ENCODE measurements at places on chromosomes 3 and 15.

DNA sequence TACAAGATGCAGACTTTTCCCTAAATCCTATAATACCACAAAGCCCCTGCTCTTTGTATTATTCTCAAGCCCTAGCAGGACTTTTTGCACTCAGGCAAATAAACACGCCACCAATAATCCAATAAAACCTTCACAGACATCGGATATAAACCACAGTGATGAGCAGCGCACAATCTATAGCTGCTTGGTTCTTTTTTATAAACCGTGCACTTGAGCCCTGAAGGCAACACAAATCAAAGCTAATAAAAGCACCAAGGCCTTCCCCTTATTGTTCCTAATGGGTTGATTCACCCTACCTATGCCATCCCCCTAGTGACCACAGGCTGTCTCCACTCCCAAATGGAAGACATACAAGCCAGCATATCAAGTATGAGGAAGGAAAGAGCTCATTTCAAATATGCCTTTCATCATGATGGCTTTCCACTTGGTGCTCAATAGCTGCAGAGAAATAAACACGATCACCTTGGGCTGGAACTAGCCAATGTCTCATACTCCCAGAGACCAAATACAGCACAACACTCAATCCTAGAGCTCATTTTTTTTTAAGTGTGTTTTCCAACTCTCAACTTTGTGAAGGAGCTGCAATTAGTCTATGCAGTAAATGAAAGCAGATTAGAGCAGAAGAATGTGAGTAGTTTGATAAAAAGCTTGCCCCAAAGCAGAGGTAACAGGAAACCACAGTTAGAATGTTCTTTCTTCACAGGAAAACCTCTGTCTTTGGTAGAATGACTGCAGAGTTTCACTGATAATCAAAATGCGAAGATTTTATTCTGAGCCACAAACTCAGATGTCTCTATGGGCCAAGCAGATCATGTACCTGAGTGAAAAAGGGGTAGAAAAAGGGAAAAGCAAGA, 573.9 kb downstream of the AGBL1 start:
- DNase-seq = peak; percentile 70

DNA sequence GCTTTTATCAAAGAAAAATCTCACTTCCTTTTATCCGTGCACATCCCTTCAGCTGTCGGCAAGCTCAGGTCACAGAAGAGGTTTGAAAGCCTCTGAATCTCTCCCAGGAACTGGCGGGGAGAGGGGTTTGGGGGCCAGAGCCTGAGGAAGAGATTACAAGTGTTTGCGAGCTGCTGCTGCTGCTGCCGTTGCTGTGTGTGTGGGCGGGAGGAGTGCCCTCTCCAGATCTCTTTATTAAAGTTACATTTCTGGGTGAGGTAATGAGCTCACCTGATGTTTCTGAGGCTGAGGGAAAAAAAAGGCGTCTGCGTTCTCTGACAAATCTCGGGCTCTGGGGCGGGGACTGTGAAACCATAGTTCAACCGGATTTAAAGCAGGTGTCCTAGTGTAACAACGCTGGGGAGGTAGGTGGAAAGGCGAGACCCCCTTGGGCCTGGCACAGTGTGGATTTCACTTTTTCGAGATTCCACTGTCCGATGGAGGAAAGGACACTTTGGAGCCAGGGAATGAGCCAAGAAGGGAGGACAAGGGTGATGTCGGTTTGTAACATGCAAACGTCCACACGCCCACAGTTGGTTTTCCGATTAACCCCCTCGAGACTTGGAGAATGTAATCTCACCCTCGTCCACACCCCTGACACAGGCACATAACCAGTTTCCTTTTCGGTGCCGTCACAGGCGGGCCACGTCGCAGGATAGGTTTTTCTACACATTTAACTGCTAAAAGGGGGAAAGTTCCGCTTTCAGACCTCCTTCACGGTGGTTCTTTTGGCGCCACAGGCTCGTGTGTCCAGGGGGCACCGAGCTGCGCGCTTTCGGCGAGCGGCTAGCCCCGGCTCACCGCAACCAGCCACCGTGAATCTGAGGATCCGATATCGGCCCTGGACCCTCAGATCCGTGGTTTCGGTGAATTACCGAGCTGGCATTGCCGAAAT, 2.1 kb downstream of the ALCAM start:
- peak; percentile 87 for DNase-seq

- DNase-seq = no peak
Observed at GRCh38 chr3:859135-859534, 233.7 kb upstream of the CNTN6 start.

GRCh38 chr3:188440340-188440972, 286.5 kb downstream of the LPP start:
- no peak for DNase-seq

DNA sequence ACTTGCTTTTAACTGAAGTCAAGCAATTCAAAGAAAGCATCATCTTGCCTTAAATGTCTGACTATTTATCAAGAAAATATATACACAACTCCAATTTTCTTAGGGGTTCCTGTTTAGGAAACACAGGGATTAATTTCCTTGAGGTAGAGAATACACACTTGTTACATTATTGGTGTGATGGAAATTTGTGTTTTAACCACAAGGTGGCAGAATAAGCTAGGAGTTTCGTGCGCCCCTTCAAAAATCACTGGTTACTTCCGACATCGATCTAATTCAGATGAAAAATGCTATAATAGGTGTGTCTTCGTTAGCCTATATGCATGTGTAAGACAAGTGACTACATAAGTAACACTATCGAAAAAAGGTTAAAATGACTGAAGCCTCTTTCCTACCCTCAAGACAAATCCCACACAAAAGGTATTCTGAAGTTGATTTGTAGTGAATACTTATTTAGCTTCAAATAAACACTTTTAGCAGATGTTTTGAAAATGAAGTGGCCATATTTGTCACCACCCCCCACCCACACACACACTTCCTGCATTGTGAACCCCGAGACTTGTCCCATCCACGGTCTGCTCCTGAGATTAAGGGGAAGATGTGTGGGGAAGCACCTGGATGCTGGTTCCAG, 246.5 kb downstream of the ROBO1 start:
- peak; percentile 35 for DNase-seq

GRCh38 chr15:74768099-74768770, 13.6 kb upstream of the CSK start:
- DNase-seq = no peak

DNA sequence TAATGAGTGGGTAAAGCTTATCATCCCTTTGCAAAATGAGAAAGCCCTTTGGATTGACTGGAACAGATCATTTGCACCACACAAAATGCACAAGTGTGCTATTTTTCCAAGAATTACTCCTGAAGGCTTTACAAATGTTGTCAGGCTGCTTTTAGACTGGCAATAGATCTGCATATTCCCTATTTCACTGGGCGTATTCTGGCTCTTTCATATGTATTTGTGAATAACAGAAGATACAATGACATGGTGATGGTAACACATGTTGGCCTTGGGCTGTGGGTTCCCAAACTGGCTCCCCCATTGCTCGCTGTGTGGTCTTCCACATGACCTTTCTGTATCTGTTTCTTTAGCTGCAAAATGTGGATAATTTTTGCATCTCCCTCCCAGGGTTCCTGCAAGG, 303.4 kb upstream of the CHRM5 start:
- DNase-seq = no peak

GRCh38 chr3:15332405-15333098, at the start of gene SH3BP5:
Gene SH3BP5 (minus strand): TSS chr3:15332586. CDS start chr3:15332408, 178 bp downstream.
- DNase-seq = peak; percentile 75

GRCh38 chr3:68515237-68515636, 417.1 kb downstream of the TAFA4 start:
- DNase-seq = no peak

DNA sequence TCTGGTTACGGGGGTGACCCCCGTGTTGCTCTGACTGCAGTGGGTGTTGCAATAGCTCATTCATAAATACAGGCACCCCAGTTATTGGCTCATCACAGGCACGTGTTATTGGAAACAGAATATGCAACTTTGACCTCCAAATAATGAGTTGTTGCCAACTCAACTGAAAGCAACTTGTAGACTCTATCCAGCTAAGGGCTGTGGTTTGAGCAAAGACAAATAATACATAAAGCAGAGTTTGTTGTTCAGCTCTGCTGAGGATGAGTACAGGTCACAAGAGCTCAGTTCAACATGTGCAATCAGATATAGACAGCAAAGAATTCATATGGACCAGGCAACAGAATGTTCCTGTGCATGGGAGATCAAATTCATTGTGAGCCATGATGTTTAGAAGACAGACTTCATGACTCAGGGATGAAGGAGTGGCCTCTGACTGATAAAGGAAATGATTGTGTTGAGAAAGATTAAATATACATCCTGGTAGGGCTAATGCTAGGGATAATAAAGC, 87.6 kb upstream of the LRIG1 start:
- DNase-seq = no peak

- DNase-seq = no peak
Observed at GRCh38 chr15:66734961-66735908, 33.2 kb downstream of the SMAD6 start.

DNA sequence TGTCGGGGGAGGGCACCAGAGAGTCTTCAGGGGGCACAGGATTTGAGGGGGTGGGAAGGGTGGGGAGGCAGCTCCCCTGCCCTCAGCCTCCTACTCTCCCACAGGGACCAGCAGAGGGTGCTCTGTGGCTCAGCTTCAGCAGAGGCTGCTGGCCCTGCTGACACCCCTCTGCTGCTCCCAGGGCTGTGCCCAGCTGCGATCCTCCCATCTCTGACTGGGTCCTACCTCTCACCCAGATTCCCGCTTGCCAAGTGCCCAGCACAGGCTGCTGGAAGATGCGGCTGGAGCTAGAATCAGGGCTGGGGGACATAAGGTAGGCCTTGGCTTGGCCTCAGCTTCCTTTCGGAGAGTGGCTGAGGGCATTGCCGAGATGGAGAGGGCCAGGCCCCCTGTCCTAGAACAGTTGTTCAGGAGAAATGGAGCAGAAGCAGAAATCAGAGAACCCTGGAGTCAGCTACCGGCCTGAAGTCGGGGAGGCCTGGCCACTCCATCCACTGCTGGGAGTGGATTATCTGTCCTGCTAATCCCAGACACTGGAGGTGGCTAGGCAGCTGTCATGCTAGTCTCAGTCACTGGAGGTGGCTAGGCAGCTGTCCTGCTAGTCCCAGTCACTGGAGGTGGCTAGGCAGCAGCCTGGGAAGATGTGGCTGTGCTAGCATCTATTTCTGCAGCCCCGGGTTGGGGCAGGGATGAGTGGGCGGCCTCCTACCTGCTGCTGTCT, 3.9 kb downstream of the GRM2 start:
- no peak for DNase-seq

DNA sequence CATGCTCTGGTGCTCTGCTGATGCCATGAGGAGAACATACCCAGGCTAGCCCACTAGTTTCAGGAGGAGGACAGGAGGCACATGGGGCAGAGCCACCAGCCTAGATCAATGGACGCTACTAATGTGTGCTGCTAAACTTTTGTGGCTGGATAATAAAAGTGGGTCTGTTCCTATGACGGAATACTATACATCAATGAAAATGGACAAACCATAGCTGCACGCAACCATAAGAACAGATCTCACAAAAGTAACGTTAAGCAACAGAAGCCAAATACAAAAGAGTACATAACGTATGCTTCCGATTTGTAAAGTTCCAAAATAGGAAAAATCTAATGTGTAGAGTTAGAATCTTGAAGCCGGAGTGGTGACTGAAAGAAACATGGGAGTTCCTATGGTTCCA, 11.5 kb downstream of the B4GALT4 start:
- no peak for DNase-seq

DNA sequence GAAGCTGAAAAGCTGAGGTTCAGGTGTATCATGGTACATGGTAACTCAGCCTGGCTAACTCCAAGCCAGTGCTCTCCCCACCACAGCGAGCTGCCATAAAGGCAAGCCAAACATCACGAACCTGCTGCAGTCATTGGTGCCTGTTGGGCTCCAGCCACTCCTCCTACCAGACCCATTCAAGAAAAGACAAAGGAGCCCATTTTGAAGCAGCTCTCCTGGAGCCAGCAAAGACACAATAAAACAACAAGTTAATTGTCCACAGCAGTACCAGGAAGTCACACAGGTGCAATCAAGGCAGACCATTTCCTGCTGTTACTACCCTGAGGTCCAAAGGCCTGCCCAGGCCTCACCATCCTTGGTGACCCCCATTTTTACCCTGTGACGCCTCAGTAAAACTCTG, 77.6 kb downstream of the DAPK2 start:
- no peak for DNase-seq

DNA sequence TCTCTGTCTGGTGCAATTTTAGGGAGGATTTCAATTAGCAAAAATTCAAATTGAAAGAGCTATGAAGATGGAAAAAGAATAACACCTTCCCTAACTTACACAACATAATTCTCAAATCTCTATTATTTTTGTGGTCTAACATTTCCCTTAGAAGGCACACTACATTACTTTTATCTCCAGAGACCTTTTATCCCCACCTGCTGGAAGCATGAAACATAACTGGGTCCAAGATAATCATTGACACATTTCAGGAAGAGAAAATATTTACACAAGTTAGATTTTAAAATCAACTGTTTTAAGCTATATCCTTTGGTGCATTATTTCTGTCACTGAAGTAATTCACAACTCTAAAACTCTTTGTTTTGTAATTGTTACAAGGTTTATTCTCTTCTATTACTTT, 779.5 kb downstream of the ROBO1 start:
- DNase-seq = no peak

DNA sequence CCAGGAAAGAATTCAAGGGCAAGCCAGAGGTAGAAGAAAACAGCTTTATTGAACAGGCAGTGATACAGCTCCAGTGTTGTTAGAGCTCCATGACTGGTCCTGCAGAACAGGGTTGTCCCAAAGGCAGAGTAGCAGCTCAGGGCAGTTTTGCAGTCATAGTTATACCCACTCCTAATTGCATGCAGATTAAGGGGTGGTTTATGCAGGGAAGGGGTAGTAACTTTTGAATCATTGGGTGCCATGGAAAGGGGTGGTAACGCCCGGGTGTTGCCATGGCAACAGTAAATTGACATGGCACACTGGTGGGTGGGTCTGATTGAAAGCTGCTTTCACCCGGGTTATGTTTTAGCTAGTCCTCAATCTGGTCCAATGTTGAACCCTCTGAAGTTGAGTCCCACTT, 9.7 kb upstream of the RAB6B start:
- DNase-seq = no peak

DNA sequence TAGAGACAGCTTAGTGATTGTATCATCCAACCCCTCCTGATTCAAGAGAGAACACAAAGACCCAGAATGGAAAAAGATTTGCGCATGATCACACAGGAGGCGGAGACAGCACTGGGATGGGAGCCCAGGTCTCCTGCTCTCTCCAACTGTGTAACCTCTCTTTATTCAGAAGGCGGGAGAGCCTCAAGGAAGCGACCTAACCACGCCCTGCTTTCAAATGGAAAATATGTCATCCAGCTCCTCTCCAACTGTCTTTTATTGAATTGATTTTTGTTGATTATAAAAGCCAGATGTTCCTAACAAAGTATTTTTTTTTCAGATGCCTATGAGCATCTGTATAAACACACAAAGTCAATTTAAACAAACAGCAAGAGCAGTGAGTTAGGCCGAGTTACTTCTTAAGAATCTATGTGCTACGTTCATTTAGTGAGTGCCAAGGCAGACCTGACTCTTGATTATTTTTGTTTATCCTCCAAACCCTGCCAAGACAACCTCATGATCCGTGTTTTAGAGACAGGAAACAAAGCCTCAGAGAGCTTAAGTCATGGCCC, 74.5 kb downstream of the BFSP2 start:
- no peak for DNase-seq

GRCh38 chr3:47890828-47891612, 88.1 kb downstream of the DHX30 start:
- no peak for DNase-seq

- no peak for DNase-seq
Observed at GRCh38 chr3:51703068-51703760, 3.7 kb upstream of the GRM2 start.
